Fibroblast of skin of left quadriceps (primary cell): ENCODE measurements at places on chromosomes 1 and 21.

GRCh38 chr1:52264530-52265115 lies 101.4 kb downstream of the CC2D1B start:
- DNase-seq: no peak

DNA sequence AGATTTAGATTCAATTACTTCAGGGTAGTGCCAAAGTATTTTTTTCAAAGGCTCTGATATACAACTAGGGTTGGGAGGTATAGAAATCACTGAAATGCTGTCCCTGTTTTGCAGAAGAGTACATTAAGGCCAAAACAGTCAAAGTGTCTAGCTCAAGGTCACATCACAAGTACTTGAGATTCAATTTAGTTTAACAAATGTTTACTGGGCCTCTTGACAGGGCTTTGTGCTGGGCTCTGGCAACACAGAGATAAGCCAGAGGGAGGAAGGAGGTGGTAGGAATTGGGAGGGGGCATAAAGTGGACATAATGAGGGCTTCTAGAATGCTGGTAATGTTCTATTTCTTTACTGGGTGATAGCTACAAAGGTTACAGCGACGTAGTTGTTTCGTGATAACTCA lies 2.3 kb upstream of the SLC9A1 start:
- DNase-seq: no peak

DNA sequence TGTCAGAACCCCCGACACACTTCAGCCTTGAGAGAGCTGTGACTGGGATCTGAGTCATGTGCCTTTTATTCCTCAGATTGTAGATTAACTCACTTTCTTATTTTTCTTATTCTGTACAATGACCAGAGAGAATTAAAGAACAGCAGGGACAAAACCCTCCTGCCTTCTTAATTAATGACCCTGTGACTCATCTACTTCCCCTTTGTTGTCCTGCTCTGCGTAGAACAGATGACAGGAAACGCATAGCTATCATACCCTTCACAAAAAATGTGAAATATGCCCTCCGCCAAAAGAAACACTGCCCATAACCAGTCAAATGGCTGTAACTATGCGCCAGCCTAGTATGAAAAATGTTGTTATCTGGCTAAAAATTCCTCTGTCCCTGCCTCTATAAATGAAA lies 9.1 kb upstream of the PADI2 start:
- DNase-seq: peak; percentile 86

- no peak for DNase-seq
Observed at GRCh38 chr1:164772635-164773034, 213.7 kb downstream of the PBX1 start.

GRCh38 chr1:169318536-169319244 lies 48.9 kb downstream of the NME7 start:
- no peak for DNase-seq

- DNase-seq: no peak
Observed at GRCh38 chr1:204870160-204870912, at the start of gene NFASC. TSS of gene NFASC (plus strand) at chr1:204870862. CDS start at chr1:204944316, 73,454 bp downstream.

GRCh38 chr1:186781730-186782129 lies 47.0 kb upstream of the PLA2G4A start:
- DNase-seq: no peak

GRCh38 chr1:156148216-156148615 lies 5.2 kb upstream of the SEMA4A start:
- no peak for DNase-seq

GRCh38 chr21:25518491-25518911 lies 88.8 kb downstream of the MRPL39 start:
- DNase-seq: no peak

DNA sequence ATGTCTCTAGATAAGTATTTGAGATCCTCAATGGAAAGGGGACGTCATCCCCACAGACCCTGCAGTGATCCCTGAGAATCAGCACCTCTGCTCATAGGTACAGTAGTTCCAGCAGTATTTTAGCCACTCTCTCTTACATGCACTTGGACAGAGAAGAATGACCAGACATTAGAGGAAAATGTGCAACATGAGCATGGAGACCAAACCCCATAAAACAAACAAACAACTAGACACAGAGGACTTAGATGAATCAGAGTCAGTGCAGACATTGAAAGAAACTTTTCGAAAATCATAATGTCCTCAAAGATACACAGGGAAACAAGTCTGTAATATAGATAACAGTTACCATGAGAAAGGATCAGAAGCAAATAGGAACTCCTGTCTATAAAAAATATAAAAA lies 108.2 kb downstream of the LYPLAL1 start:
- DNase-seq: no peak

GRCh38 chr1:154453161-154453560 lies 48.0 kb downstream of the IL6R start:
- DNase-seq: no peak

GRCh38 chr1:65207317-65207716 lies 59.3 kb downstream of the AK4 start:
- no peak for DNase-seq
